ENCODE measurements at places on chromosomes 6 and 20. TPM values are rescaled to one million over a fixed set of nuclear protein-coding genes. Genes with fewer than 3 reads are reported as not detected.

PNLDC1 gene
- not detected for polyA plus RNA-seq

DXO gene
- polyA plus RNA-seq, result 27.1 TPM

PGC gene
- not detected for polyA plus RNA-seq

ATP9A gene
- polyA plus RNA-seq, result 11.0 TPM

RAET1L gene
- polyA plus RNA-seq, result not detected

DNA sequence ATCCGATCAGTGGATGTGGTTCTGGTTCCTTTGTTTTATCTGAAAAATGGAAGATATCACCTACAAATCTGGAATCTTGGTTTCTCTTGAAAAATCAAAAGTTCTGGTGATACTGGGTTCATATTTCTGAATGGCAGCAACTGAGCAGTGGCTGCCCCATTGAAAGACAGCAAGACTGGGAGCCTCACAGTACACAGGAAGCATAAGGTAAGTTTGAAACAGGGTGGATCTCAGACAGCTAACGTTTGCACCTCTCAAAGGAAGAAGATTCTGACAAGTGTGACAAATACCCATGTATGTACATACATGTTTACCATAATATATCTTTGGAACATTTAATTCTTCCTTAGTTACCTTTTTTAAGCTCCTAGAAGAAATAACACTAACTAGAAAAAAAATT is at the start of gene SAMD3:
Gene SAMD3, minus strand, starts transcription at position 177 of the 400 bp plus-strand sequence. CDS start 7,678 bp downstream, outside the sequence.
- DNase-seq, result no peak

- DNase-seq, result no peak
Observed at GRCh38 chr6:52392944-52393343, 27.2 kb upstream of the EFHC1 start.

DNA sequence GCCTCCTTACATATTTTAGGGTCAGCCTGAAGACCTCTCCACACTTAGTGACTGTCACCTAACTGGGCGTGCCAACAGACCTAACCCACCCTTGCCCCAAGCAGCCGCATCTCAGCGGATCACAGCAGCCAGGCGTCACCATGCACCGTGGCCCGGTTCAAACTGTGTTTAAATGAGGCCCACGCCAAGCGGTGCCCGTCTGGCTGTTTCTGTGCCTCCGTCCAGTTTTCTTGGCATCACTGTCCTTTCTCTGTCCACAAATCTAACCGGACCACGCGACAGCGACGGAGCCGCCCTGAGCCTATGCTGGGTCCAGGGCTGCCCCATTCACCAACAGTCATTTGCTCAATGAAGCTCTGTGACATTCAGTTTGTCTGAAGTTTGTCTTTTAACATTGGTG is 393.3 kb downstream of the THBS2 start:
- DNase-seq, result no peak

- no peak for DNase-seq
Observed at GRCh38 chr6:13468839-13469238, 18.6 kb downstream of the GFOD1 start.

GRCh38 chr6:92371211-92372208 is 1047.8 kb downstream of the EPHA7 start:
- DNase-seq, result no peak

DNA sequence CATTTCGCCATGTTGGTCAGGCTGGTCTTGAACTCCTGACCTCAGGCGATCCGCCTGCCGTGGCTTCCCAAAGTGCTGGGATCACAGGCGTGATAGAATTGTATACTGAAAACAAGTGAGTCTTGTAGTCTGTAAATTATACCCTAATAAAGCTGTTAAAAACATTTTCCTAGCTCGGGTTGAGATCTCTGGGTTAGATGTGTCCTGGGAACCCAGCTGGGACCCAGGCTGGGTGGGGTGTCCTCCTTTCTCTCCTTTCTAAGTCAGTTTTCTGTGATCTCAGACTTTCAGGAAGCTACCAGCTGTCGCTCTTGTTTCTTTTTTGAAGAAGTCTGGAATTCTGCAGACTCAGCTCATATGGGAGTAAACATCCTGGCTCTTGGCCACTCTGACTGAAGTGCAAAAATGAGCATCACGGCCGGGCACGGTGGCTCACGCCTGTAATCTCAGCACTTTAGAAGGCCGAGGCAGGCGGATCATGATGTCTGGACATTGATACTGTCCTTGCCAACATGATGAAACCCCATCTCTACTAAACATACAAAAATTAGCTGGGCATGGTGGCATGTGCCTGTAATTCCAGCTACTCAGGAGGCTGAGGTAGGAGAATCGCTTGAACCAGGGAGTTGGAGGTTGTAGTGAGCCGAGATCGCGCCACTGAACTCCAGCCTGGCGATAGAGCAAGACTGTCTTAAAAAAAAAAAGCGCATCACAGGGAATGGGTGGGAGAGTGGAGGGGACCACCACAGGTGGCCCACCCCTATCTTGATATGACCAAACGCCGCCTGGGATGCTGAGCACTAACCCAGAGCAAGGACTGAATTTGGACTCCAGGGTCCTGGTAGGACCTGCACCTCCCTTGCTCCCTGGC is 9.9 kb upstream of the PCIF1 start:
- no peak for DNase-seq

DNA sequence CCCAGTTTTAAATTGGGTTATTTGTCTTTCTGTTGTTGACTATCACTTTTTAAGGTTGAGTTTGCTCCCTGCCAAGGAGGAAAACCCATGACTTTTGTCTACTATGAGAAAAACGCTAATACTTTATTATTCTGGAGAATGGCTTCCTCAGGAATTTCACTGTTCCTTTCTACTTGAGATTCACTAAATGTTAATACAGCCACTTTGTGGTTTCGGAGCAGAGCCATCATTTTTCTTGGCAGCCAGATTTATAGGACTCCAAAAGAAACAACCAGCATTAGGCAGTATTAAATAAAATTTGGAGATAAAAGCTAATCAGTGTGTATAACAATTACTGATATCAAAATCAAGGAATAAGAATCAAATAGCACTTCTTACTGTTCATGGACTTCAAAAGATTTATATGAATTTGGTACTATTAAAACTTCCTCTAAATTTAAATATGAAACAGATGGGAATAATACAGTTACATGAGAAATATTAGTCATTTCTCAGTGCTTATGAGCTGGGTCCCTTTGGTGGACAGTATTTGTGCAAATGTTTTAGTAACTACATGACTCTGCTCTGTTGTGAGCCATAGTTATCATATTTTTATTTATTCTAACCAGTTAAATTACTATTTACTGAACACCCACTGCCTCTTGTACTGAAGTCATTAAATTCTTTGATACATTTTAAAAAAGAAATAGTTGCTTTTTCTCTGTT is 64.1 kb upstream of the FBXO30 start:
- no peak for DNase-seq

GRCh38 chr20:37128803-37129202 is 33.0 kb upstream of the RBL1 start:
- DNase-seq, result no peak

Measured in SK-N-SH (cell line).